SK-N-SH treated with all-trans-retinoic acid at 6 μM for 48 hours (cell line): ENCODE measurements at places on chromosomes 2 and 18.

DNA sequence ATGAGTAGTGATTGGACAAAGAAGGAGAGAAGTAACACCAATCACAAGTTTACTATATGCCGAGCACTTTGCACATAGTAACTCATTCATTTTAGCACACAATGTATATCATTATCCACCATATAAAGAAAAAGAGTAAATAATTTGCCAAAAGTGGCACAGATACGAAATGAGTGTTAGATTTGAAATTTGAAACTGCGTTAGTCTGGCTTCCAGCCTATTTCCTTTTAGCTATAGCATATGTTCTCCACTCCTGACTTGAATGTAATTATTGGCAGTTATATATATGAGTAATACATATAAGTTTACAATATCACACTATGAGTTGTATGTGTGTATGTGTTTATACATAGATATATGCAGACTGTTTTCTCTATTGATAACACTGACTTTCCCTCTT is 98.6 kb downstream of the NOL4 start:
- no peak for ATAC-seq

- ATAC-seq = peak; percentile 16; the same call in 2 of the 3 replicates
These were observed 335 bp downstream of the ERFE start for GRCh38 chr2:238159071-238159539.

GRCh38 chr18:51151568-51152511 is 45.6 kb downstream of the MEX3C start:
- ATAC-seq = no peak

DNA sequence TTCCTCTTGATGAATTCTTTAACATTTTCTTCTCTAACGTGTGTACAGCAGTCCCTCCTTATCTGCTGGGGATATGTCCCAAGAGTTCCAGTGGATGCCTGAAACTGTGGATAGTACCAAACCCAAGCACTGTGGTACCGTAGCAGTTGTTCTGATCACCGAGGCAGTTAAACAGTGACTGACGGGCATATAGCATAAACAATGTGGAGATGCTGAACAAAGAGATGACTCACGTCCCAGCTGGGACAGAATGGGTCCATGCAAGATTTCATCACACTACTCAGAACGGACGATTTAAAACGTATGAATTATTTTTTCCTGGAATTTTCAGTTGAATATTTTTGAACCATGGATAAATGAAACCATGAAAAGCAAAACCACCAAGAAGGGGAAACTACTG is 54.5 kb upstream of the SPAG16 start:
- no peak for ATAC-seq

- no peak for ATAC-seq
These were observed 71.7 kb downstream of the L3MBTL4 start for GRCh38 chr18:6342990-6343389.

DNA sequence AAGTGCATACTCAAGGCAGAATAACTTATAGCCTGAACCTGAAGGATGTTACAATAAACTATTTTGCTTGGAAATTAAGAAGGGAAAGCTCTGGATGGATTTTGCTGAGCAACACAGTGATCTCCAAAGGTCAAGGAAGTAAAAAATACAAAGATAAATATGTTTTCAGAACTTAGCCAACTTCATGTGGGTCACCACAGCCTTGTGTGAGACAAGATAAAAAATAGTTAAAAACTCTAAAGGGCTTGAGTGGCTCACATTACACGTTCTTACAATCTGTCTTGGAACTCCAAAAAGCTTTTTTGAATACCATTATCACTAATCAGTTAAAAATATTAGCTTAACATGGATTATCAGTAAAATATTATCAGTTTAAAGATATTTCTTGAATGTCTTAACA is 28.9 kb upstream of the MTX2 start:
- no peak for ATAC-seq

DNA sequence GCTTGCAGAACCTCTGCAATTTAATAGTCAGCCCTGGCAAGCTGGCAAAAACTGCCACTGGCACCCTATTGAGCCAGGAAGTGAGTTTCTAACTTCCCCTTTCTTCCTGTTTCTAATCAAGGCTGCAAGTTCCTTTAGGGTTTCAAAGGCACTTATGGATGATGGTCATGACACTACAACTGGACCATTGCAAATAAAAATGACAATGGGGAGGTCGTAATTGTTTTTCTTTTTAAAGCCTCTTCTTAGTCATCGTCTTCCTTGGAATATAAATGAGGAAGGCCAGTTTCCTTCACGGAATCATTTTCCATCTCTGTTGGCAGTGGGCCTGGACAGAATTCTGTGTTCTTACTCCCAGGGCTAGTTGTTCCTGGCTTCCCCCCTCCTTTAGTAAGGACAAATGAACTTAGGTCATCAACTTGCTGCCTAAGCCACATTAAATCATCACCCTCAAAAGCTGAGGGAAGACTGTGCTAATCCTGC is 35.8 kb downstream of the SH3RF3 start:
- ATAC-seq = peak; percentile 39

GRCh38 chr2:68776124-68776523 is 41.5 kb downstream of the ARHGAP25 start:
- no peak for ATAC-seq

DNA sequence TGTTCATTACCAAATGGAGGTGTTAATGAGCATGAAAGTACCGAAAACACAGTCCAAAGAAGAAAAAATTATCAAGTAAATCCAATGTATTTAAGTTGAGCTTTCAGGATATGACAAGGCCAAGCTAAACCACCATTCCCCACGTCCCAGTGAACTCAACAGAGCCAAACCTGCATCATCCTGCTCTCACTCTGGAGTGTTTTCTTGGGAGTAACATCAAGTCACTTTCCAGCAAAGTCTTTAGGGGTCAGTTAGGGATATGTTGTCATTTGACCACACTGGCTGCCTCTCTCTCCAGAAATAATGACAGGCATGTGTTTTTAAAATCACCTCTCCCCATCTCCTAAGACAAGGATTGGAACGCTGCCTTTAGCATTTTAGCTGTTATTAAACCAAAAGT is 140.5 kb downstream of the SRBD1 start:
- ATAC-seq = no peak

- no peak for ATAC-seq
These were observed 9.0 kb downstream of the CNNM3 start for GRCh38 chr2:96825057-96825456.

DNA sequence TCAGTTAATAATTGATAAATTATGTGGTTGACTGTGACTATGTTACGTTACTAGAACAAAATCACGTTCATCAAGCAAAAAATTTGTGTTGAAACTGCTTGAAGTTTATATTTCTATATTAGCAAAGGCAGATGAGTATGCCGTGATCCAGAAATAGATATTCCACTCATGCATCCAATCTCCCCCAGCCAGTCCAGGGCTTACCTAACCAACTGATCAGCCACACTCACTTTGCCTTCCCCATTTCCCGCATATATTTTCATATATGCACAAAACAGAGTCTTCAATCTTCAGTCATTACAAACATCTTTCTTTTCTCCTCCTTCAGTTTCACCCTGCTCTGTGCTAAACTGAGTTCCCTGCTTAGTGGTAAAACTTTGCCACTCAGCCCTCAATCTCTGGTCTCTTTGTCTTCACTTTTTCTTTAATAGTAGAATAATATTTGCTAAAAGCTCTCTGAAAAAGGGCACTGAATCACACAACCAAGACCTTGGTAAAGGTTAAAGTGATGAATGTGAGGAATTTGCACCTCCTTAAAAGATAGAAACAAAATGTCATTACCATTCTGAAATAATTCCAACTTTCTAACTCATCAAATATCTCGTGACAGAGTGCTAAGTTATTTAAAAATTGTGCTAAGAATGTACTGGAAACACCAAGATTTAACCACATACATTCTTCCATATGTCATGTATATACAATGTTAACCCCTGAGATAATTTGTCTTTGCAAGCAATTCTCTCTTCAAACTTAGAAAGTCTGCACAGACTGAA is 893.2 kb upstream of the CRIM1 start:
- no peak for ATAC-seq

DNA sequence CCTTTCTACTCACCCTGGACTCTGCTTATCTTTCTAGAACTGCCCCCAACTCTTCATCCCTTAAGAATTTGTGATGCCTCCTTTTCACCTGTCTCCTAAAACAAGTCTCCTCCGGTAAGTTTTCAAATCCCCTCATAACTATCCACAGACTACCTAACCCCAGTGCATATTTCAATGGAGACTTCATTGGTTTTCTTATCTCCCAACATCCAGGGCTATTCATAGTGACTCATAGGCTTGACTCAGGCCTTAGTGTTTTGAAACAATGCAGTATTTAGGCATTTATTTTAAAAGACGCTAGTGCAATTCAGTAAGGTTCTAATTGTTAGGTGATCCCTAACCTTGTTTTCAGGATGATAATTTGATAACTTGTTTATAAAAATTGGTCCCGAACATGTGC is 399.2 kb downstream of the CPS1 start:
- peak; percentile 83 for ATAC-seq

GRCh38 chr2:101197814-101198213 is 46.6 kb upstream of the TBC1D8 start:
- ATAC-seq = no peak

DNA sequence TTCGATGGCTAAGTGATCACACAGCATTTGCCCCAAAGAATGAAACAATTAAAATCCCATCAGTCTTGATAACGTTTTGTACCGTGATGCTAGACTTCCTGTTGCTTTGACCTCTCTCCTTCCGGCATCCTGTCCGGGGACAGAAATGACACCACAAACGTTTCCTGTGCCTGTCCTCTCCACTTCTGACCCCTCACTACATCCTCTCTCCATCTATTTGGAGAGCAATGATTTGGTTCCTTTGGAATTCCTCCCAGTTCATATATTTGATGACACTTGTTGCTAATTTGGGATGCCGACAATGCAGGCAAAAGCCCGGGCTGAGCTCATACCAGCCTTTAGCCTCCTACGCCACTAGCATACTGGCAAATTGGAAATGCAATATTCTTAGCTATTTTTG is 151.2 kb upstream of the CCDC68 start:
- no peak; the same call in 2 of the 3 replicates for ATAC-seq

DNA sequence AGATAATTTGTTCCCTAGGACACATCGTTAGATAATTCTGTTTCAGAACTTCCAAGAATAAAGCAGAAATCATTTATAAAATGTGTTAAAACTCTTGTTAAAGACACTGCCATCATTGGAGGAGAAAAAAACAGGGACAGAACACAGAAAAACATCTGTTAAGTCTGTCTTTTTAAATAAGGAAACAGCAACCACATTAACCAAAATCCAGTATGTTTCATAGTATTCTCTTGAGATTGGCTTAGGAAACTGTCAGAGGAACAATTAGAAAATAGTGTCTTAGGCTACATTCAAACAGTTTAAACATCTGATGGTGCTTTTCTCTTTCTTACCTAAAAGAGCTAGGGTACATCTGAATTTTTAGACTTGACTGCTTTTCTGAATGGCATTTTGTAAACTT is 81.6 kb downstream of the PMS1 start:
- no peak for ATAC-seq

DNA sequence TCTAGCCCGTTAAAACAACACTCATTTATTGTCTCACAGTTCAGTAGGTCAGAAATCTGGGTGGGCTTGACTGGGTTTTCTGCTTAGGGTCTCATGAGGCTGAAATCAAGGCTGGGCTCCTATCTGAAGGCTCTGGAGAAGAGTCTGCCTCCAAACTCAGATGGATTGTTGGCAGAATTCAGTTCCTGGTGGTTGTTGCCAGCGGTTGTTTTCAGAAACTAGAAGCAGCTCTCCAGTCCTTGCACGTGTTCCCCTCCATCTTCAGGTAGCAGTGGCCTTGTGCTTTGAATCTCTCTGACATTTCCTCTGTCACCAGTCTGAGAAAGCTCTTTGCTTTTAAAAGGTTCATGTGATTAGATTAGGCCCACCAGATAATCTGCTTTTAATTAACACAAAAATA is 20.1 kb upstream of the FN1 start:
- ATAC-seq = no peak

- no peak for ATAC-seq
These were observed at the start of gene DNAJC5G for GRCh38 chr2:27275211-27276150. TSS of gene DNAJC5G (plus strand) at chr2:27275433. CDS start at chr2:27276729, 1,296 bp downstream.

DNA sequence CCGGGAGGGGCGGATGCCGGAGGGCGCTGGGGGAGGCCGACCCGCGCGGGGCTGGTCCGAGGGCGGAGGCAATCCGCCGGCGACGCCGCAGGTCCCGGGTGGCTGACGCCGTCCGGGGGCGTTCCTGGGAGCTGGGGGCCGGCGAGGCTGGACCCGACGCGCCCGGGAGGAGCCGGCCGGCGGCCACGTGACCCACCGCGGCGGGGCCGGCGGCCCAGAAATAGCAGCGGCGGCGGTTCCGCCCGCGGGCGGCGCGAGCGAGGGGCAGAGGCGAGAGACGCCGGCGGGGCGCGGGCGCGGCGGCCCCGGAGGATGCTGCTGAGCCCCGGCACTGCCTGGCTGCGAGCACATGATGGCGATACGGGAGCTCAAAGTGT is at the start of gene RAB31:
Gene RAB31 (plus strand): TSS at position 245 of the 377 bp plus-strand sequence. CDS start 105 bp downstream, at position 350.
- ATAC-seq = peak; percentile 80

DNA sequence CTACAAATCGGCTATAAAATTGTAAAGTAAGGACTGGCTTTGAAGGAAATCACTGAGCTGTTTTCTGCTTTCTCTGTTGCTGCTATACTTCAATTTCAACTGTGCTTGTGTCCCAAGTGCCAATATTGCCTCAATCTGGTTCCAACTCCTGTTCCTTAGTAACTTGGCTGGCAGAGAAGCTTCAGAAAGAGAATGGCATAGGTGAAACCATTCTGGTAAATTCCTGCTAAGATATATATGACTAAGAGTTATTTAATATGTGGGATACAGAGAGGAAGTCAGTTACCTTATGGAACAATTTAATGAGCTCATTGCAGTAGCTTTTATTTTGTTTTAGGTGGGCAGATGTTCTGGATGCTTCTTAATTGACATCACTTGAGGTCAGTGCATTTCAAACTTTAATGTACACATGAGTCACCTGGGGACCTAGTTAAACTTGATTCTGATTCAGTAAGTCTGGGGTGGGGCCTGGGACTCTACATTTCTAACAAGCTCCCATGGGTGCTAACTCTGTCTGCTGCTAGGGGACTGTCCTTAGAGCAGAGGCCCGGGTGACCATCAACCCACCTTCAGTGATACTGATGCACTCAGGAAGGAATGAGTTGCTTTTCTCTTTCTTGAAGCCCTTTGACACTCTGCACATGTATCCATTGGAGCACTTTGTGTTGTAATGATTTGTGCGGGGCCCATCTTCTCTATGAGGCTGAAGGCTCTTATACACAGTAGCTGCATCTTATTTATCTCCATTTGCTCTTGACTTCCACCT is 47.6 kb downstream of the LIPG start:
- no peak for ATAC-seq

GRCh38 chr2:212387146-212387545 is 151.5 kb downstream of the ERBB4 start:
- no peak for ATAC-seq

- no peak for ATAC-seq
These were observed 31.6 kb upstream of the AFF3 start for GRCh38 chr2:100174026-100174431.

GRCh38 chr2:232218778-232219495 is 159.6 kb upstream of the ALPP start:
- ATAC-seq = no peak

GRCh38 chr2:164803776-164804466 is 37.7 kb downstream of the COBLL1 start:
- no peak; the same call in 2 of the 3 replicates for ATAC-seq

DNA sequence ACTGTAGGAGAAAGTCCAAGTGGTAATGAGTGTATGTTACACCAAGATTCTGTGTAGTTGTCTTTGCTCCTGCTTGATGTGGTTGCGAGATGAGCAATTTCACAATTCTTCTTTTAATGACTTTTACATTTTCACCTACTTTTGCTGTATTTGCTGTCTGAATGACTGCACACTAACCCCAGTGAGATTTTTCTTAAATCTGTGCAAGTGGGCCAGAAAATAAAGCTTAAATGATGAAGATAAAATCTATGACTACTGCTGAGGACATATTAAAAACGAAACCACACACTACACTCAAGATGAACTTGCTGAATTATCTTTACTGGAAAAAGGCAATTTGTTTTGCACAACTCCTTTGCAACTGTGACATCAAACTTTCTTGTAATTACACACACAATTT is 4.1 kb downstream of the LDAH start:
- ATAC-seq = no peak
